ENCODE measurements at places on chromosomes 7 and 10.

DNA sequence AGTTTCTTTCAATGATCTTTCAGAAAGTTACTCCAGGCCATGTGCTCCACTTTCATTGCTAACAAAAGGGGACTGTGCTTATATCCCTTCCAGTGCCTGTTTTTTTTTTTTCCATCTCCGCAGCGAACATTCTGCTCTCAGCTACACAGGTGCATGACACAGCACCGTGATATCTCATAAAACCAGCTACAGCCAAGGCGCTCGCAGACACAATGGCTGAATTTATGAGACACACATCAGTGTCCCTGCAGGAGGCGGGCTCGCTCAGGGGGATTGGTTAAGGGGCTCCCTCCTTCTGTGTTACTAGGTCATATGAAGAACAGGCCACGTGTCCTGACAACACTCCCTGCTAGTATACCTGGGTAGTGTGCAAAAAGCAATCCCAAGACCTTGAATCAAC, 245.5 kb downstream of the SKAP2 start:
- DNase-seq = no peak

DNA sequence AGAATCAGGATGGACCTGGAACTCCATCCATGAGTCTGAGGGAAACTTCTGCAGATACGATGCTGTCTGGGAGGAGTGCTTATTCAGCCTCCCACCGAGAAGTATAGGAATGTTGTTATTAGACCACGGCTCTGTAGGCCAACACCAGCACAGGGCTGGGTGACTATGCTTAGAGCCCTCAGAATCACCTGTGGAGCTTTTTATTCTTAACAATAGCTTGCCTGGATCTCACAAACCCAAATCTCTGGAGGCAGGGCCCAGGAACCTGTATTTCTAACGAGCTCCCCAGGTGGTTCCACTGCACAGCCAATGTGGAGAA, 55.6 kb upstream of the ARID5B start:
- DNase-seq = no peak

GRCh38 chr7:109967406-109967805, 1123.5 kb upstream of the LRRN3 start:
- no peak for DNase-seq

DNA sequence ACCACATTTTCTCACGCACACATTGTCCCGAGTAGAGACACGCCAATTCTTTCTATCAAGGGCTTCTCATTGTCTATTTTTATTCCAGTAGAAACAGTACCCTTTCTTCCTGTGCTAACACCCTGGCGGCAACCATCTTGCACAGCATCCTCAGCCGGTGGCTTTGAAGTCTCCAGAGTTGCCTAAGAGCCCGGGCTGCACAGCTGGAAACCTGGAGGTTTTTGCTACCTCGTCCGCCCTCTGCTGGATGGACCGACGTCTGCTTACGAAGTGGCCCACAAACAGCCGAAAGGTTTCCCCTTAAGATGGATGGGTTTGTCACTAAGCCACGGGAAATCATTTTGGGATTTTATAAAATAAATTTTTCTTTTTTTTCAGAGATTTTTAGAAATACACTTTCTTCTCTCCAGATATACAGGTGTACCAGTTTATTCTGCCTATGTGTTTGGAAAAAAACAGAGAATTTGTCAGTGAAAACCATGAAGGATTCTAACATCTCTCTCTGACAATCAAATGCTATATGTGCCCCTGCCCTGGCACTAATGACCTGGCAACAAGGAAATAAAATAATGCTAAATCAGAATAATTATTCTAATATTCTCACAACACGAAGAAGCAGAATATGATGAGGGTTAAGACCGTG, 81.8 kb upstream of the FAM204A start:
- peak; percentile 92 for DNase-seq

DNA sequence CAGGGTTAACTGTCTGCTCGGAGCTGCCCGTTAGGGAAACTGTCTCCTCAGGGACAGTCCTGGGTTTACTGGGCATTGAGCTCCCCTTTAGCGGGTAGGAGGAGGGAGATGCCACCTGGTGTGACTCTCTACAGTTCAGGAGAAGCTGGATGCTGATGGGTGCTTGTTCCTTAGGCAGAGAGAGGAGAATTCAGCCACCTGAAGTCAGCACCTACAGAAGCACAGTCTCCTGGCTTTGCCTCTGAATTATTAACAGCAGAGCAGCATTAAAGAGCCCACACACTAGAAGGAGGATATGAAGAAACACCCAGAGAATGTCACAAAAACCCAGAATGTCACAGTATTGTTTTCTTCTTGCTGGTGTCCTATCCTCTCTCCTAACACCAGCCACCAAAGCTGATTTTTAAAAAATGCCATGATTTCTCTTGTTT, 696 bp downstream of the GIMAP4 start:
- no peak for DNase-seq

GRCh38 chr7:6392712-6393666, 54.8 kb downstream of the DAGLB start:
- peak; percentile 98 for DNase-seq

GRCh38 chr10:6665847-6666246, 85.8 kb upstream of the PRKCQ start:
- peak; percentile 93 for DNase-seq

GRCh38 chr10:119370972-119371703, 163.8 kb downstream of the GRK5 start:
- no peak for DNase-seq

DNA sequence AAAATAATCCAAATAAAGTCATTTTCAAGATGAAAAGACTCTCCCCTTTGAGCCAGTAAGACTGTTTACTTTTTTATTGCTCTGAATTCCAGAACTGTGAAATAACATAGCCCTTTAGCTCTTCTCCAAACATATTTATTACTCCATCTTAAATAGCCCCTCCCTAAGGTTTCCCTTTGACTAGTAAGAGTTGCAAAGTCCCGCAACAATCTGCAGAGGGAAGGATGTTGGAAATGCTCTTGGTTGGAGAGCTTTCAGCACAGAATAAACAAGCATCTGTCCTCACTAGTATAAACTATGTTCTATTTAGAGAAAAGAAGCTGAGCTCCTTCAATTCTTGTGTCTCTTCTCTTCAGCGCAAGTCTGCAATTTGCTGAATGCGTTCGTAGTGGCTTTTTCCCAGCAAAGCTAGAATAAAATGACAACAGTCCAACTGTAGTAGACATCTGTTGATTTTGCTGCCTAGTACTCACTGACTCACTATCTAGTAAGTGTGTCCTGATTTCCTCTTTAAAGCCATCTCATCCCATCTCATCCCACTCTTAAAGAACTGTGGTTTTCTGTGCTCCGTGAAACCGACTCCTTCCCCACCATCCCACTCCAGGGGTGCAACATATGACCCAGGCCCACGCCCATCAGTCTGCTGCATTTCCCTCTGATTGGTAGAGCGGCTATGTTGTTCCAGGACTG, 104.0 kb downstream of the FAM107B start:
- no peak for DNase-seq

- peak; percentile 68 for DNase-seq
Observed at GRCh38 chr7:41977151-41977651, 259.8 kb downstream of the GLI3 start.

DNA sequence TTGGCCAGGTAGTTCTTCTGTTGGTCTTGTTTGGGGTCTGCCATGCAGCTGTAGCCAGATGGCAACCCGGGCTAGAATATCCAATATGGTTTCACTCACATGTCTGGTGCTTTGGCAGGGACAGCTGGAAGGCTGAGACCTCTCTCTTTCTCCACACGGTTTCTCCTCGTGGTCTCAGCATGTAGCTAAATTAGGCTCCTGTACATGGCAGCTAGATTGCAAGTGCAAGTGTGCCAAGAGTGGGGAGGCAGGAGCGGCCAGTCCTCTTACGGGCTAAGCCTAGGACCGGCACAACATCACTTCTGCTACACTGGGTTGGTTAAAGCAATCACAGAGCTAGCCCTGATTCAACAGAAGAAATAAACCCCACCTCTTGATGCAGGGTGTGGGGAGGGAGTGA, 9.3 kb upstream of the PDE1C start:
- no peak for DNase-seq

DNA sequence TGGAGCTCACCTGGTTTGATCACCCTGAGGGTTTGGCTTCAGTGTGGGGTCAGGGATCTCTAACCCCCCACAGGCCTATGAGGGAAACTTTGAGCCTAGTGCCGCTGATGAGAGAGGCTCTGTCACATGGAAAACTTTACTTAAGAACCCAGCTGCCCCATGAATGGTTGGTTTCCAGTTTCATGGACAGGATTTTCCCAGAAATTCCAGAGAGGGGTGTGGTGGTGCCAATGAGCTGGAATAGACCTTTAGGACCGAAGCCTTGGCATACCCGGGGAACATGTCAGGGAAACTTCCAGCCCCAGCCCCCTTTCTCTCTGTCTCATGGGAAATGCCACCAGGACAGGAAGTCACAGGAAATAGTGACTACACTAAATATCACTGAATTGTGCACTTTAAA, 36.9 kb downstream of the AKR1B1 start:
- DNase-seq = no peak

DNA sequence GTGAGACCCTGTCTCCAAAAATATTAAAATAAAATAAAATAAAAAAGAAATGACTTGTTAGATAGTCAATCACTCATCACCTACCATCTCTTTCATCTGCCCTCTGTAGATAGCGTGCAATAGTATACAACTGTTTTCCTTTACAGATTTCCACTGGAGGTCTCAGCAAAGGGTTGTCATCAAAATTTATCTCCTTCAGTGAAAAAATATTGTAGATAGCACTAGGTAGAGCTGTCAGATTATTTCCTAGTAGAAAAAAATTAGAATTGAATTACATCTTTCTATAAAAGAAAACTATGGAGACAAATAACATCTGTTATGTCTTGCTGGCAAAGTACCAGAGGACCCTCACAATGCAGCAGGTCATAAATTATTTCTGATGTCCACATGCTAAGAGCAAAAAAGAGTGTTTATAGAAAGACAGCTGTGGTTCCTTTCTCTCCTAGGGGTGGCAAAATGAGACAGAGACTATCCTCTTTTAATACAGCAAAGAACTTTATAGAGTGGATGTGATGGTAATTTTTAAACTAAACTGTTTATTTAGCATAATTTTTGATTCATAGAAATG, 16.3 kb upstream of the CYP51A1 start:
- no peak for DNase-seq

DNA sequence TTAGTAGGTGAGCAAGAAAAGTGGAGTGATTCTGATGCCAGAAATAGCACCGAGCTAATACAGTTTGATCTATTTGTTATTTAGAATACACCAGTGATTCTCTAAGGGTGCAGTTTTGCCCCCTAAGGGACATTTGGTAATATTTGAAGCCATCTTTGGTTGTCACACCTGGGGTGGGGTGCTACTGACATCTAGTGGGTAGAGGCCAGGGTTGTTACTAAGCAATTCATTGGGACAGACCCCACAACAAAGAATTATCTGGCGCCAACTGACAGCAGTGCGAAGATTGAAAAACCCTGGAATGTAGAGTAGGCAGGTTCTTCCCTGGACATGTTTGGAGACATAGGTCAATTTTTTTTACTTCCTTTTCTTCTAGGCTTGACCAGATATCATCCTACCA, 14.6 kb downstream of the PALS2 start:
- peak; percentile 77 for DNase-seq

DNA sequence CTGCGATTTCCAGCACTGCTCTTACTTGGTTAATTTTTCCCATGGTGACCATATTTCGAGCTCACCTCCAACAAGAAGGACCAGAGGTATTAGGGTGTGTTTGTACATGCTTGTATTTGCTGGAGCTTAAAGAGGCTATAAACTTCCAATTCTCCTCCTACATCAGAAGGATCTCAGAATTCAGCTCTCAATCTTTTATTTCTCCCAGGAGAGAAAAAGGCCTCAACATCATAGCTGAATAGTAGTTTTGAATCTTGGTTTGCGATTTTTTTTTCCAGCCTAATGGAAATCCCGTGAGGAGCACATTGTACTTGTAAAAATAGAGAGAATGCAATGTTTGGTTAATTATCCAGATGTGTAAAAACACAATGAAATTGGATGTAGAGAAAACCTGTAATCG, 69.7 kb downstream of the CPVL start:
- DNase-seq = no peak

GRCh38 chr10:103499881-103500280, 6.4 kb downstream of the NEURL1 start:
- DNase-seq = no peak

- DNase-seq = no peak
Observed at GRCh38 chr7:158943713-158944112, 87.4 kb downstream of the DYNC2I1 start.

- no peak for DNase-seq
Observed at GRCh38 chr10:98453729-98454128, 7.0 kb upstream of the HPS1 start.

- no peak for DNase-seq
Observed at GRCh38 chr7:46089281-46089680, 168.2 kb upstream of the IGFBP3 start.

- DNase-seq = peak; percentile 29
Observed at GRCh38 chr10:127945341-127945758, 38.4 kb downstream of the PTPRE start.

DNA sequence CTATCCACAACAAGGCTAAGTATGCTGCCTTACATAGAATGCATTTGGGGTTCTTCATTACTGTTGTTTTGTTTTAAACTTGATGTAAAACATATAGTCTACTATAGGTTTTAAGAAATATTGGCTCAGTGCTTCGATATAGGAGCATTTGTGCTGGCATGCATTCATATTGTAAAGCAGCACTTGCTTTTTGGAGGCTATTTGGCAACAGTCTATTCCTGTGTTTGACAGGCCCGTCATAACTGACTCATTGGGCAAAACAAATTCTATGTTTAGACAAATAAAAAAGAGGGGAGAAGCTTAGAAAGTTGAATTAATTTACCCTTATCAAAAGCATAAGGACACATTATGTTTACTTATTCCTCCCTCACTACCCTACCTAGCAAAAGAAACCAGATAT, 38.4 kb upstream of the PLXDC2 start:
- DNase-seq = no peak

DNA sequence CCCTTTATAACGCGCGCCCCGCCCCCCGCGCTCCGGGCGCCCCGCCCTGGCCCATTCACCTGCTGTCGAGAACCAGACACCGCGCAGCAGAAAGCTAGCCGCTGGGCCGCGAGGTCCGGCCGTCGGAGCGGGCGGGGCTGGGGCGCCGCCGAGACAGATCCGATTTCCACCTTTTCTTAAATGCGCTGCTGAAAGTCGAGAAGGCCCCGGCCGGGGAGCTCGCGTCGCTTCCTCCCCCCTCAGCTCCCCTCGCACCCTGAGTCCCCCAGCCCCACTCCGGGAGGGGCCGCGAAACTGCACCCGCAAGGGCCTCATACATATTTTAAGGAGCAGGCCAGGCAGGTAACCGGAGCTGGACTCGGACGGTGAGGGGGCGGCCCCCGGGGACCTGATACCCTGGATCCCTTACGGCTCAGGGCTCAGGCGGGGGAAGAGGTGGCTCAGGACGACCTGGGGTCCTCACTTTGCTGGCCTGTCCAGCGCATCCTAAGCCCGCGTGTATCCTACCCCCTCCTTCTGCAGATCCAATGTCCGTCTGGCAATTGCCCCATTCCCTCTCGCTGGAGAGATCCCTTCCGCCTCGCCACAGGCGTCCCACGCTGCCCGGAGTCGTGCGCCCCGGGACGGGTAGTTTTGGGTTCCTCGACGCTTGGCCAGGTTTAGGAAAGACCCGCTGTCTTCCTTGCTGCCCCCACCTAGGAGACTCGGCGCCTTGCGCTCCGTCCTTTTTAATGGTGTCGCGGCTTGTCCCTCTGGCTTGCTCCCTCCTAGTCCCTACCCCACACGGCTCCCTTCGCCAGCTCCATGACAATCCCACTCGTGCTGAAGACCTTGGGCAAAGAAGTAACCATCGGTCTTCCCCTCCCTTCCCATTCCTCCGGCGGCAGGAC, 170.6 kb downstream of the UBE2H start:
- DNase-seq = no peak
